Natural killer cell (primary cell): ENCODE measurements at places on chromosomes 7 and 10. TPM values are rescaled to one million over a fixed set of nuclear protein-coding genes. Genes with fewer than 3 reads are reported as not detected.

DNA sequence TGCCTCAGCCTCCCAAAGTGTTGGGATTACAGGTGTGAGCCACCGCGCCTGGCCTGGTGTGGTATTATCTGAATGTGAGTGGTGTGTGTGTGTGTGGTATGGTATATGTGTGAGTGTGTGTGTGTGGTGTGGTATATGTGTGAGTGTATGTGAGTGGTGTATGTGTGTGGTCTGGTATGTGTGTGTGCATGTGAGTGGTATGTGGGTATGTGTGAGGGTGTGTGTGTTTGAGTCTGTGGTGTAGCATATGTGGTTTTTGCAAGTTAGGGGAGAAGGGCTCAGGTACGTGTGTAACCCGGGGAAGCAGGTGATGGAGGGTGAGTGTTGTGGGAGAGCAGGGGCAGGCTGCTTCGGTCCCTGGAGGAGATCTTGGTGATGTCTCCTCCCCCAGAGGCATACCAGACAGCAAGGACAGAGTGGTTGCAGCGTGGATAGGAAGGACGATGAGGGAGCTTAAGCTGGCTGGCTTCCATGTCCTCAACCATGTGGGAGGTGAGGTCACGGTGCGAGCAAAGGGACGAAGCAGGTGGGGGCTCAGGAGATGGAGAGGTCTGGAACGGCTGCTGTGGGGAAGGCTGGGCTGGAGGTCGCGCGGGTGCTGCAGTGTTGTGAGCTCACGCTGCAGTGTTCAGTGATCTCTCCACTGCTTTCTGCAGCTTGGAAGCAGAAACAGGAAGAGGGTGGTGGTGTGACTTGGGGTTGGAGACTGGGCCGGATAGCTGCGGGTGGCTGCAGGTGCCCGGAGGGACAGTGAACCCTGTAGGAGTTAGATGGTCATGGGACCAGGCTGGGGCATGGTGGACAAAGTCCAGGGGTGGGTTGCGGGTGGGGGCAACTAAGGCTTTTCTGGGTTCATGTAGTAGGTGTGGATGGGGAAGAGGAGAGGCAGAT, 5.0 kb downstream of the ZYX start:
- peak; percentile 43 for DNase-seq
- peaks cover 57% of the 10 kb centered on the region for H3K4me1 ChIP-seq
- peak overlapping the region; percentile 64 for H3K27ac ChIP-seq
- H3K27me3 ChIP-seq = no peaks in the 10 kb centered on the region

Gene ZSCAN25
- 37.4 TPM for total RNA-seq

DNA sequence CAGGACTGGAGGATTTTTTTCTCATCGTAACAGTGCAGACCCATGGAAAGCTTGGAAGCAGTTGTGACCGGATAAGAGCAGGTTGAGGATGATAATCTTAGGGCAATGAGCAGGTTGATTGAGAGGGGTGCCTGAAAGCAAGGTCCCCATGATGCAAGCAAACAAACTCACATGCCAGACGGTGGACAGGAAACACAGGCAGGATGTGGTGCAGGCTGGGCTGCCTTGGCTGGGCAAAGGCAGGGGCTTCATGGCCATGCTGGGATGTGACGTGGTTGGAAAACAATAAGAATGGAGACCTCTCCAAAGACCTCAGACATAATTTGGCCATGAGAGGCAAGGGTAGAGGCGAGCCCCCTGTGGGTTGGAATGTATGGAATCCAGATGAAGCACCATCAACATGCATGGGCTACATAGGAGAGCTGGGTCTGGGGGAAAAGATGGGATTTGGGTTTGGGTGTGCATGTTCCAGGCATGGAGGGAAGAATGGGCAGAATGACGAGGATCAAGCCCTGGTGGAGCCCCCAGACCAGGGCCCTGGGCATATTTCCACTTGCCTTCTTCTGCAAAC, 58.3 kb downstream of the IKZF1 start:
- no peaks in the 10 kb centered on the region for H3K27me3 ChIP-seq
- DNase-seq = peak; percentile 61
- H3K4me1 ChIP-seq = peaks cover 73% of the 10 kb centered on the region

Gene IFIT1B
- not detected for total RNA-seq

GRCh38 chr10:91051829-91052228, 130.9 kb upstream of the ANKRD1 start:
- no peaks in the 10 kb centered on the region for H3K4me1 ChIP-seq
- no peak for DNase-seq
- no peak overlapping the region for H3K4me3 ChIP-seq
- H3K36me3 ChIP-seq = no peaks in the 10 kb centered on the region
- H3K27me3 ChIP-seq = no peaks in the 10 kb centered on the region
- H3K27ac ChIP-seq = no peak overlapping the region

- peaks cover 8% of the 10 kb centered on the region for H3K36me3 ChIP-seq
- no peaks in the 10 kb centered on the region for H3K27me3 ChIP-seq
- H3K4me3 ChIP-seq = no peak overlapping the region
- no peaks in the 10 kb centered on the region for H3K4me1 ChIP-seq
- DNase-seq = no peak
Observed at GRCh38 chr7:96118449-96119001, 203.4 kb downstream of the SLC25A13 start.

- DNase-seq = no peak
- H3K4me1 ChIP-seq = no peaks in the 10 kb centered on the region
- peaks cover 4% of the 10 kb centered on the region for H3K27me3 ChIP-seq
- H3K27ac ChIP-seq = no peak overlapping the region
Observed at GRCh38 chr7:127536394-127536691, 49.1 kb downstream of the GCC1 start.

DNA sequence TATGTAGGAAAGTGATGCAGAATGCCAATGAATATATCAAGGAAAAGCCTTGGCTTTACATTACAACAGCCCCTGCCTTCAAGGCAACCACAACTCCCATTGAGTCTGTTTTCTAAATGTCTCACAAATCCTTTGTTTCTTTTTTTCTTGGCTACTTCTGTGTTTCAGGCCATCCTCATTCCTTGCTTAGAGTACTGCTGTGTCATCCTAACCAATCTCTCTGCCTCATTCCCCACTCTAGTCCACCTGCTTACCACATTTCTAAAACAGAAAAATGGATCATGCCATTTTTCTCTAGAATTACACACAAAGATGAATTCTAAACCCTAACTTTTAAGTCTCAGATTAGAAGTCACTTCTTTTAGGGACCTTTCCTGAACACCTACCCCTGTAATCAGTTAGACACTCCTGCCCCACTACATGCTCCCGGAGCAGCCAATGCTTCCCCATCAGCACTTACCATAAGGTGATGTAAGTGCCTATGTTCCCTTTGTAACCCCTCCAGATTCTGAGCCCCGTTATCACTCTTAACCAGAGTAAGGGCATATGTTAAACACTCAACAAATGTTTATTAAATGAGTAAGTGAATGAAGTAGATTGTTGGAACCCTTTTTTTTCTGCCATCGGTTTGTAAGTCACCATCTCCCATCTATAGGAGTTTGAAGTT, 2.8 kb downstream of the BORCS7 start:
- no peak overlapping the region for H3K4me3 ChIP-seq
- DNase-seq = no peak
- H3K27me3 ChIP-seq = no peaks in the 10 kb centered on the region
- peaks cover 7% of the 10 kb centered on the region for H3K36me3 ChIP-seq
- no peak overlapping the region for H3K27ac ChIP-seq

DNA sequence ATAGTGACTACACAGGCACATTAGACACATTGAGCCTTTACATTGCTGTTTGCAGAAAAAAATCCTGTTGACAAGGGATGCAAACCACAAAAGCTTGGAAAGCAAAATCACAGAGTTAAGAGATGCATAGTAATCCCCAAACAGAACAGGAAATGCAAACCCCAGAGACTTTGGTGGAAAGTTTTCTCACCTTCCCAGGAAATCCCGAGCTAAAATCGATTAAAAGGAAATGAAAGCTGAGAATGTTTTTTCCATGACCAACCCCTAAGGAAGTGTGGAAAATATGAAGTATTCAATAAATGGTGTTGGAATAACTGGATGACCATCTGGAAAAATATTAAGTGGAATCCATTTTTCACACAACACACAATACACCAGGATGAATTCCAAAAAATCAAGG, 598.7 kb downstream of the GRID1 start:
- no peak overlapping the region for H3K27ac ChIP-seq
- no peaks in the 10 kb centered on the region for H3K27me3 ChIP-seq
- no peaks in the 10 kb centered on the region for H3K36me3 ChIP-seq
- no peaks in the 10 kb centered on the region for H3K4me1 ChIP-seq

Gene IKZF1
- total RNA-seq = 391 TPM

Gene RBM48
- 35.7 TPM for total RNA-seq

GRCh38 chr10:87842776-87843497, 20.4 kb downstream of the KLLN start:
- no peak for DNase-seq
- no peak overlapping the region for H3K27ac ChIP-seq
- no peaks in the 10 kb centered on the region for H3K4me1 ChIP-seq
- no peaks in the 10 kb centered on the region for H3K27me3 ChIP-seq

GRCh38 chr10:114332301-114333192, 71.8 kb downstream of the AFAP1L2 start:
- H3K4me1 ChIP-seq = peaks cover 9% of the 10 kb centered on the region
- no peak for DNase-seq
- H3K27me3 ChIP-seq = no peaks in the 10 kb centered on the region
- H3K4me3 ChIP-seq = no peak overlapping the region
- H3K36me3 ChIP-seq = no peaks in the 10 kb centered on the region

Gene CLRN3
- not detected for total RNA-seq

DNA sequence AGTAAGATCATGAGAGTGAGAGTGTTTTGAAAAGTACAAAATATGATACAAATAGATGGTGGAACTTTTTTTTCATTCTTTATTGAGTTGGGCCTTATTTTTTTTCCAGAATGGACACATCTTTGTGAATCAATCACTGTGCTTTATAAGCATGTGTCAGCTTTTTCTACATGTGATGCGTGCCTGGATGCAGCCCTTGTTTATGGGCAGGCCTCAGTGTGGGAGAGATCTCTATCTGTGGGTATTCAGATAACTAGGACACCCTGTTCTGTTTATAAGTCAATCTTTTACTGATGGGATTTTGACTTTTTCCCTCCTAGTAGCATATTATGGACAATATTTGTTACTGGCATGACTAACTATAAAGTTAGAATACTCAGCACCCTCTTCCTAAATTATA, 42.9 kb upstream of the IKZF1 start:
- no peaks in the 10 kb centered on the region for H3K36me3 ChIP-seq
- peak; percentile 58 for DNase-seq
- H3K27ac ChIP-seq = peak overlapping the region; percentile 49
- no peak overlapping the region for H3K4me3 ChIP-seq
- H3K27me3 ChIP-seq = no peaks in the 10 kb centered on the region

Gene IDI2
- not detected for total RNA-seq

GRCh38 chr7:90586091-90586490, 10.0 kb upstream of the CDK14 start:
- H3K27ac ChIP-seq = no peak overlapping the region
- no peak overlapping the region for H3K4me3 ChIP-seq
- no peaks in the 10 kb centered on the region for H3K27me3 ChIP-seq
- no peaks in the 10 kb centered on the region for H3K4me1 ChIP-seq
- DNase-seq = no peak

GRCh38 chr7:137454767-137455166, 111.2 kb upstream of the PTN start:
- H3K27ac ChIP-seq = no peak overlapping the region
- H3K4me3 ChIP-seq = no peak overlapping the region
- no peaks in the 10 kb centered on the region for H3K27me3 ChIP-seq
- no peaks in the 10 kb centered on the region for H3K36me3 ChIP-seq
- no peaks in the 10 kb centered on the region for H3K4me1 ChIP-seq
